ENCODE measurements at places on chromosomes 11 and 22. TPM values are rescaled to one million over a fixed set of nuclear protein-coding genes. Genes with fewer than 3 reads are reported as not detected.

DNA sequence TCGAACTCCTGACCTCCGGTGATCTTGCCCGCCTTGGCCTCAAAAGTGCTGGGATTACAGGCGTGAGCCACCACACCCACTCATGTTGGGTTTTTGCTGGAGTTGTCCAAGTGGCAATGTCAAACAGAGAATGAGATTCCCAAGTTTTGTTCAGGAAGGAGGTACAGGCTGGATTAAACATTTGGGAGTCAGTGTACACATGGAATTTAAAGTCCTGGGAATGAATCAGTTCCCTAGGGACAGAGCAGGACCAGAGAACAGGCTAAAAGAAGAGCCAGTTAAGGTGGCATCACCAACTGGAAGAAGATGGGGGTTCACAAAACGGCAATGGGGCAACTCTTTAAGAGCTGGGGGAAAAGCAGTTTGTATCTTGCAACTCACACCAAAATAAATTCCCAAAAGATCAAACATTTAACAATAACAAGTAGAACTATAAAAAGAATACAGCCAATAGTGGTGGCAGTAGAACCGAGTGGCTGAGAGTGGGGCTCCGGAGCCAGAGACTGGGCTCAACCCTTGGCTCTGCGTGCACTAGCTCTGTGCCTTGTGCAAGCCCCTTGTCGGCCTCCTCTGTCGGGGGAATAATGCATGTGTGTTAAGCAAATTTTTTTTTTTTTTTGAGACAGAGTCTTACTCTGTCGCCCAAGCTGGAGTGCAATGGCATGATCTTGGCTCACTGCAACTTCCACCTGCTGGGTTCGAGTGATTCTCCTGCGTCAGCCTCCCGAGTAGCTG lies 33.8 kb upstream of the CTSD start:
- H3K27ac ChIP-seq = no peak overlapping the region
- no peak overlapping the region for H3K4me3 ChIP-seq
- H3K27me3 ChIP-seq = no peaks in the 10 kb centered on the region
- no peaks in the 10 kb centered on the region for H3K36me3 ChIP-seq
- no peaks in the 10 kb centered on the region for H3K4me1 ChIP-seq
- no peak for DNase-seq

DNA sequence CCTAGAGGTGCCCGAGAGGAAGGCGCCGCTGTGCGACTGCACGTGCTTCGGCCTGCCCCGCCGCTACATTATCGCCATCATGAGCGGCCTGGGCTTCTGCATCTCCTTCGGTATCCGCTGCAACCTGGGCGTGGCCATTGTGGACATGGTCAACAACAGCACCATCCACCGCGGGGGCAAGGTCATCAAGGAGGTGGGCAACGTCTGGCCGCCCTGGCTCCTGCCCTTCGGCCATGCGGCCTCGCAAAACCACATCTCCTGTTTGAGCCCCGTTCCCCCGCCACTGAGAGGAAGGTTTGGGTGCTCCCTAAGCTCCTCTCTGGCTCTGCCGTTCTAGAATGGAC lies 3.4 kb downstream of the SLC17A6 start:
- H3K4me1 ChIP-seq = no peaks in the 10 kb centered on the region
- H3K27me3 ChIP-seq = peaks cover 7% of the 10 kb centered on the region
- H3K27ac ChIP-seq = no peak overlapping the region
- no peak overlapping the region for H3K4me3 ChIP-seq
- no peak for DNase-seq

- peaks cover 5% of the 10 kb centered on the region for H3K4me1 ChIP-seq
- no peak overlapping the region for H3K4me3 ChIP-seq
- H3K27me3 ChIP-seq = no peaks in the 10 kb centered on the region
- H3K36me3 ChIP-seq = peaks cover 2% of the 10 kb centered on the region
- no peak for DNase-seq
Observed at GRCh38 chr22:36770513-36771231, 5.2 kb downstream of the IFT27 start.

GRCh38 chr11:126969865-126970479 lies 30.6 kb downstream of the KIRREL3 start:
- H3K36me3 ChIP-seq = no peaks in the 10 kb centered on the region
- H3K27ac ChIP-seq = no peak overlapping the region
- H3K27me3 ChIP-seq = no peaks in the 10 kb centered on the region
- H3K4me1 ChIP-seq = no peaks in the 10 kb centered on the region
- no peak overlapping the region for H3K4me3 ChIP-seq
- DNase-seq = no peak

SLC22A6 gene
- not detected for total RNA-seq
